ENCODE measurements at places on chromosomes 13 and 19.

DNA sequence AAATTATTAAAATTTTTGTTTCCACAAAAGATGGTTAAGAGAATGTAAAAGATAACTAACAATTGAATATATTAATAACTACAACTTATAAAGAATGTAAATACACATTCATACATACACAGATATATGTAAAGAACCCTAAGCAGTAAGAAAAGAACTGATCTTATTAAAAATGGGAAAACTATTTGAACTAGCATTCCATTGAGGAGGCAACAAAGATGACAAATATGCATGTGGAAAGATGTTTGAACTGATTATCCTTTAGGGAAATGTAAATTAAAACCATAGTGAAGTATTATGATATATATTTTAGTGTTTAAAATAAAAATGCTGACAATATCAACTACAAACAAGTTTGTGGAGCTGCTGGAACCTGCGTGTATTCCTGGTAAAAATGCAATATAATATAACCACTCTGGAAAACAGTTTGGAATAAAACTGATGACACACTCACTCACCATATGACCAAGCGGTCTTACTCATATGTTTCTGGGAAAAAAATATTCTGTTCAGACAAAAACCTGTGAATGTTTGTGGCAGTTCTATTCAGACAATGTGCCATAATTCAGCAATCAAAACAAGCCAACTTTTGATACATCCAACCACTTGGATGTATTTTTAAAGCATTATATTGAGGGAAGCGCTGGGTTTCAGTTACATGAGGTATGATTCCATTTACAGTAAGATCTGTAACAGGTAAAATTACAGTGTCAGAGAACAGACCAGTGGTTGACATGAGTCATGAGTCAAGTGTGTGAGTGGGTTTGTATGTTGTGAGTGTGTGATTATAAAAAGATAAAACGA lies 694.4 kb upstream of the SLITRK5 start:
- H3K27ac ChIP-seq, result no peak overlapping the region
- no peak overlapping the region for H3K4me3 ChIP-seq
- no peaks in the 10 kb centered on the region for H3K36me3 ChIP-seq

- no peaks in the 10 kb centered on the region for H3K27me3 ChIP-seq
- no peak overlapping the region for H3K4me3 ChIP-seq
- DNase-seq, result no peak
- H3K27ac ChIP-seq, result no peak overlapping the region
- H3K4me1 ChIP-seq, result no peaks in the 10 kb centered on the region
- no peaks in the 10 kb centered on the region for H3K36me3 ChIP-seq
Measured at GRCh38 chr13:112714376-112715174, 24.7 kb downstream of the ATP11A start.

DNA sequence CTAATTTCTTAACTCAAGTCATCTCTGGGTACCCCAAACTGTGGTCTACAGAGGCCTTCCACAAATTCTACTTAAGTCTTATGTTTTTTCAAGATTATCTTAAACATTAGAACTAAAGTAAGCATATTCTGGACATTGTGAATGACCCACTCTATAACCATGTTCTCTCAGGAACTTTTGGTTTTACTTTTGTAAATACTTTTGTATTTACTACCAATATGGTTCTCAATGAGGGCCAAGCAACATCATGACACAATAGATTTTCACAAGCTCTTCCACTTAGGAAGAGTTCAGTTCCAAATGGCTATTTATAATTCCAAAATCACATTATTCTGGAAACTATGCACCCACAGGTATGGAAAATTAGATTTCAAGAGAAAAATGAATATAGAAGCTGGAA lies 10.8 kb downstream of the DIAPH3 start:
- no peak for DNase-seq
- H3K4me3 ChIP-seq, result no peak overlapping the region
- H3K4me1 ChIP-seq, result peaks cover 15% of the 10 kb centered on the region
- H3K27ac ChIP-seq, result no peak overlapping the region
- no peaks in the 10 kb centered on the region for H3K27me3 ChIP-seq

DNA sequence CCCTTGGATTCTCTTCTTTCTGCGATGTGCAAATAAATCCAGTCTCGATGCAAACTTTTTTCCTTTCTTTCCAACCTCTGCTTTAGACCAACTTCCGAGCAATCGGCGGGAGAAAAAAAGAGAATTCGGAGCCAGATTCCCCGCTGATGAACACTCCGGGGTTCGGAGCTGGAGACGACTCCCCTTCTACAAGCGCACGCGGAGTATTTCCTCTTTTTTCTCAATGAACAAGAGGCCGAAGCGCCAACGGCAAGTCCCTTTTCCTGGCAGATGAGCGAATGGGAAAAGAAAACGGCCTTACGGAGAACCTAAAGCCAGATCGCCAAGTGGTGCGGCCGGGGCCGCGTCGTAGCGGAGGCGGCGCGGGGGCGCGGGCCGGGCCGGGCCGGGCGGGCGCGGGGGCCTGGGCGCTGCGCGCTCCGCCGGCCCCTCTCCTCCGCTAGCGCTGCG lies 250 bp downstream of the SPRY2 start:
- DNase-seq, result no peak
- H3K4me3 ChIP-seq, result peak overlapping the region; percentile 81
- no peak overlapping the region for H3K27ac ChIP-seq
- H3K27me3 ChIP-seq, result peaks cover 33% of the 10 kb centered on the region

DNA sequence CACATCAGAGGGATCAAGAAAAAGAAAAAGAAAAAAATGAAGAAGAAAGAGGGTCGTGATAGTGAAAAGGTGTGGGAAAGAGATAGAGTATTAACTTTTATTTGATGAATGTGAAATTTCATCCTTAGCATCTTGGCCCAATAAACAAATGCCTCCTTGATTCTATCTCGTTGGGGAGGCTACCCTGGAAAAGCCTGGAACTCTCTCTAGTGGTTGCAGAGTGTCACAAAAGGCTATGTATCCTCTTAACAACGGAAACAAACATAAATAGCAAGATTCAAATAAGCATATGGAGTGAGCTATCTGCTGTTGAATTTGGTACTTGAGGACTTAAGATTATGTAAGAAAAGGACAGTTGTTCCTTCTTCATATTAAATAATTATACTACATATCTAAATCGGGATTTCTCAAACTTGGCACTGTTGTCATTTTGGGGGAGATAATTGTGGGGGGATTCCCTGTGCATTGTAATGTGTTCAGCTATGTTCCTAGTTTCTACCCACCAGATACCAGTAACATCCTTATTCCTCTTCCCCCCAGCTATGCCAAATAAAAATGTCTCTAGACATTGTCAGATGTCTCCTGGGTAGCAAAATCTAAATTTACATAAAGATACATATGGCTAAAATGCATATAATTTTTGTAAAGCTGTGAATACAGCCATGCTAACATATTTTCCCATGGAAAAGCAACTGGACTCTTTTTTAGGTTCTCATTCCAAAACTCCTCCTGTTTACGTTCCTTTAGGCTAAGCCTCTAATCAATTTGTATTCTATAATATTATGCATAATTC lies 557.2 kb downstream of the DCT start:
- H3K27ac ChIP-seq, result no peak overlapping the region
- H3K36me3 ChIP-seq, result no peaks in the 10 kb centered on the region
- H3K4me1 ChIP-seq, result no peaks in the 10 kb centered on the region
- DNase-seq, result no peak
- peaks cover 2% of the 10 kb centered on the region for H3K27me3 ChIP-seq

DNA sequence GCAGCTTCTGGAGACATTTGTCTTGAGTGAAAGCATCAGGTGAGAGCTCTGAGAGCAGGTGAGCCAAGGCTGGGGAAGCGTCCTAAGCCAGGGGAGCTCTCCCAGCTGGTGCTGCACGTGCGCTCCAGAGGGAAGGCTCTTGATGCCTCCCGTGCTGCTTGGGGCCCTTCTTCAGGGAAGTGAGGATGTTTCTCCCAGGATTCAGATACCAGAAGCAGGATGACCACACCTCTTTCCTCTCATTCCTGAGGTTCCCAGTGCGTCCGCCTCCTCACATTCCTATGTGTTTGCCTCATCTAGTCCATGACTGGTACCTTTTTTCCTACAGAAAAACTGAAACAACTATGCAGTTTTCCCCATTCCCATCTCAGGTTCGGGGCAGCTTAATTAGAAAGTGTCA lies 231.0 kb upstream of the IRS2 start:
- H3K27ac ChIP-seq, result no peak overlapping the region
- H3K36me3 ChIP-seq, result no peaks in the 10 kb centered on the region
- H3K4me1 ChIP-seq, result no peaks in the 10 kb centered on the region
- H3K27me3 ChIP-seq, result no peaks in the 10 kb centered on the region

GRCh38 chr19:35789195-35789977 lies 14.0 kb downstream of the ARHGAP33 start:
- DNase-seq, result no peak
- no peaks in the 10 kb centered on the region for H3K4me1 ChIP-seq
- H3K27me3 ChIP-seq, result no peaks in the 10 kb centered on the region
- no peak overlapping the region for H3K27ac ChIP-seq
- no peaks in the 10 kb centered on the region for H3K36me3 ChIP-seq

GRCh38 chr19:13211426-13212308 lies 61.5 kb downstream of the IER2 start:
- peak overlapping the region; percentile 60 for H3K27ac ChIP-seq
- no peak overlapping the region for H3K4me3 ChIP-seq
- H3K36me3 ChIP-seq, result peaks cover 2% of the 10 kb centered on the region
- no peak for DNase-seq
- H3K4me1 ChIP-seq, result peaks cover 18% of the 10 kb centered on the region

DNA sequence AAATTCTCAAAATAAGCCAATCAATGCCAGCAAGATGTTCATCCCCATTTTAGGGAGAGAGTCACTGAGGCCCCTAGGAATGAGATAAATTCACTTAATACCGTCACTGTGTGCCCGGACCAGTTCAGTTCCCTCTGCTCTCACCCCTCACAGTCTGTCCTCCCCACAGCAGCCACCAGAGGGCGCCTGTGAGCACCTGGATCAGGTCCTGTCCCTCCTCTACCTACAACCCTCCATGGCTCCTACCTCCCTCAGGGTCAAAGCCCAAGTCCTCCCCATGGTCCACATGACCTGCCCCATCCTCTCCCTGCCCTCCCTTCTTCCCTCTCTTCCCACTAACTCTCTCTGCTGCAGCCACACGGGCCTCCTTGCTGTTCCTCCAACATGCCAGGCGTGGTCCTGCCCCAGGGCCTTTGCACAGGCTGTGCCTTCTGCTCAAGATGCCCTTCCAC lies 42.0 kb upstream of the NFIC start:
- H3K27me3 ChIP-seq, result peaks cover 2% of the 10 kb centered on the region
- no peak overlapping the region for H3K27ac ChIP-seq
- no peaks in the 10 kb centered on the region for H3K36me3 ChIP-seq
- peaks cover 2% of the 10 kb centered on the region for H3K4me1 ChIP-seq
- peak; percentile 83 for DNase-seq
- no peak overlapping the region for H3K4me3 ChIP-seq

- H3K36me3 ChIP-seq, result peaks cover 27% of the 10 kb centered on the region
- no peaks in the 10 kb centered on the region for H3K27me3 ChIP-seq
- no peak overlapping the region for H3K4me3 ChIP-seq
- DNase-seq, result no peak
- peaks cover 38% of the 10 kb centered on the region for H3K4me1 ChIP-seq
Measured at GRCh38 chr19:49327878-49328544, 3.0 kb upstream of the SLC6A16 start.

GRCh38 chr13:75400775-75401174 lies 81.2 kb downstream of the TBC1D4 start:
- H3K27ac ChIP-seq, result no peak overlapping the region
- H3K36me3 ChIP-seq, result no peaks in the 10 kb centered on the region
- no peak for DNase-seq
- no peaks in the 10 kb centered on the region for H3K4me1 ChIP-seq
- H3K4me3 ChIP-seq, result no peak overlapping the region
- peaks cover 8% of the 10 kb centered on the region for H3K27me3 ChIP-seq

DNA sequence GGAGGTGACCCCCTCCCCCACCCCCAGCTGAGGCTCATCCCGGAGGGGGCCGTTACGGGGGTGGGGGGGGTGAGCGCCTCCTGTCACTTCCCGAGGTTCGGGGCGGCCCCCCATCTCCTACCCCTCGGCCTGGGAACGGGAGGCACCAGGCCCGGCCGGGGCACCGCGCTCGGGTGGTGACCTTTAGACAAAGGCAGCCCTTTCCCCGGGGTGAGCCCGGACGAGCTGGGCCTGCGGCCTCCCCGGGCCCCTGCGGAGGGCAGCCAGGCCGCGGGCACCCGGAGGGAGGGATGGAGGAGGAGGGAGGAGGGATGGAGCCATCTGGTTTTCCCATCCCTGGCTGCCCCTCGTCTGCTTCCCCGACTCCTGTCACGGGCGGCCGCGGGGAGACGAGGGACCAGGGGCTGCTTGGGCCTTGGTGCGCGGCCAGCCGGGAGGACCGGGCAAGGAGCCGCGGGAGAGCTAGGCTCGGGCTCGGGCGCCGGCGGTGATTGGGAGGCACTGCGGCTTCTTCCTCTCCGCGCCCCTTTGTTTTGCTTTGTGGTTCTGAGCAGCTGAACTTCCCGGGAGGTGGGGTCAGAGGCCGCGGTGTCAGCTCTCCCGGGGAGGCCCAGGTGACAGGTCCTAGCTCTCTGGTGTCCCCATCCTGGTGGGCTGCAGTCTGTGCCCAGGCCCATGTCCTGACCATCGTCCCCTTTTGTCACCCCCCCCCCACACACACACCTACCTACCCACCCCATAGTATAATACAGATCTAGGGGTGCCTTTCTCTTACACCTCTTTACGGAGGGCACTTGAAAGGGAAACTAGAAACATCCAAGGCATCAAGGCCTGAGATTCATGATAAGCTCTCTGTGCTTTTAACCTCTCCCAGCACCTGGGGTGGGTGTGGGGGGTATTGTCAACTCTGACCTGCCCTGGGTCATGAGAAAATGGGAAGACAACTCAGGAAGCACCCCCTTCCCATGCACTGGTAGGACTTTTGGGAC lies 1.3 kb downstream of the BICRA start:
- H3K27ac ChIP-seq, result peak overlapping the region; percentile 81
- peaks cover 7% of the 10 kb centered on the region for H3K36me3 ChIP-seq
- no peaks in the 10 kb centered on the region for H3K27me3 ChIP-seq

- peaks cover 82% of the 10 kb centered on the region for H3K27me3 ChIP-seq
- DNase-seq, result no peak
- peaks cover 17% of the 10 kb centered on the region for H3K4me1 ChIP-seq
- peak overlapping the region; percentile 77 for H3K4me3 ChIP-seq
- no peak overlapping the region for H3K27ac ChIP-seq
- H3K36me3 ChIP-seq, result no peaks in the 10 kb centered on the region
Measured at GRCh38 chr19:55172741-55173140, 6.3 kb upstream of the DNAAF3 start.

DNA sequence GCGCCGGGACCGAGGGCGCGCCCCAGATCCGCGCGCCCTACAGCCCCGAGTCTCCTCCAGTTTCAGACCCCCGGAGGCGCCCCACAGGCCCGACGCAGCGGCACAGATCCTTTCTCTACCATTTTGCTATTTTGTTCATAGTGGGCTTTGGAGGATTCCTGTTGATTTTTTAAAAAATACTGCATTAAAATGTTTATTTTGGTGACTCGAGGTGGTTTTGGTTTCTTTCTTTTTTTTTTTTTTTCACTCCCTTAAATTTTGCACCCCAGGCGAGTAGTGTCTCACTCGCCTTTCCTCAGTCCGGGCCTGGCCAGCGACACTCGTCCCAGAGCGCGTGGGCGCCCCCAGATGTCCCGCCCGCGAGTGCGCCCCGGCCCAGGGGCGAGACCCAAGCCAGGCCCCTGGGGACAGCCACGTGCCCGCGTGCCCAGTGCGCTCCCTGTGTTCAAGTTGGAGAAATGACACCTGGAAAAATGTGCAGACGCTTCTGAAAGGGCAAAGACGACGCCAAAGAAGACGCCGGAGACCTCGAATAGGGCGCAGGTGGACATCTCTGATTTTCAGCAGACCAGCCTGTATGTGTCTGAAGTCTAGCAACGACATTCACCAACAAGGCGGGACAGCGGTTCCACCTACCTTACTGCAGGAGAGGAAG lies 471 bp upstream of the INSR start:
- DNase-seq, result peak; percentile 34
- peaks cover 2% of the 10 kb centered on the region for H3K4me1 ChIP-seq
- H3K27ac ChIP-seq, result no peak overlapping the region

- no peaks in the 10 kb centered on the region for H3K27me3 ChIP-seq
- no peaks in the 10 kb centered on the region for H3K36me3 ChIP-seq
- H3K4me1 ChIP-seq, result no peaks in the 10 kb centered on the region
- H3K4me3 ChIP-seq, result no peak overlapping the region
Measured at GRCh38 chr13:88246239-88246638, 575.1 kb downstream of the SLITRK5 start.

All from activated naive CD8-positive, alpha-beta T cell treated with anti-CD3 and anti-CD28 coated beads, Interleukin-2, amount 10 ng/mL, durations not matched to agents 7 days and 5 days (primary cell).